ENCODE measurements at places on chromosomes 5 and 9.

- DNase-seq = no peak
Observed at GRCh38 chr5:98363157-98363556, 410.3 kb upstream of the RGMB start.

DNA sequence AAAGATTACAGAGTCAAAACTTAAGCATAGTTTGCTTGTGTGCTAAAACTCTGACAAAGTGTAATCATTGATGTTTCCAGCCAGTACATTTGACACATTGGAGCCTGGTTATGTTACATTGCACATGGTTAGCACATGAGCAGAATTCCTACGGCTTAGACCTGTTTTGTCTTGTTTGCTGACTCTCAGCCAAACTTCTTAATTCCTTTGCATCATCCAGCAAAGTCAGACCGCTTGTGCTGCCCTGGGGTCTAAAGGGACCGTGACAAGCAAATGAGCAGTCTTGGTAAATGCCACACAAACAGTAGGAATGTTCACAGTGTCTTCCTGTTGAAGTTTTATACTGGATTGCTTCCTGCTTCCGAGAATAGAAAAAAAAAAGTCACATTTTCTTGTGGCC is 72.0 kb upstream of the ENTREP1 start:
- DNase-seq = no peak

DNA sequence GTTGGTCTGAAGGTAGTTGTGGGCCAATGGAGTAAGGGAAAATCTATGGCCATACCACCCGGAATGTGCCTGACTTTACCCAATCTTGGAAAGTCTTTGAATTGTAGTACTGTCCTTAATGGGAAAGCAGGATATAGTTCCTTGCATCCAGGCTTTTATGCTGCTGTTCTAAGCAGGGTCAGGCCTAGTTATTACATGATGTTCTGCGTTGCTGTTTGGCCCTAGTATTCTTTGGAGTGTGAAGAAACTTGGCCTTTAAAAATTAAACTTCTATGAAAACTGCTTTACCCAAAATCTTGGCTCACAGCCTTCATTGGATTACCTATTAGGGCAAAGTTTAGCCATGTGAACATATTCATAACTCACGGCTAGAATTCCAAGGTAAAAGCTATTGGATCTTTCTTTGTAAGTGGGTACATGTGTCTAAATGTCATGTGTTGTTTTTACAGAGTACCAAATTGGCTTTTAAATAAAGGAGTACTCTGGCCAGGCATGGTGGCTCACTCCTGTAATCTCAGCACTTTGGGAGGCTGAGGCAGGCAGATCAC is 211.1 kb downstream of the DTWD2 start:
- no peak for DNase-seq

DNA sequence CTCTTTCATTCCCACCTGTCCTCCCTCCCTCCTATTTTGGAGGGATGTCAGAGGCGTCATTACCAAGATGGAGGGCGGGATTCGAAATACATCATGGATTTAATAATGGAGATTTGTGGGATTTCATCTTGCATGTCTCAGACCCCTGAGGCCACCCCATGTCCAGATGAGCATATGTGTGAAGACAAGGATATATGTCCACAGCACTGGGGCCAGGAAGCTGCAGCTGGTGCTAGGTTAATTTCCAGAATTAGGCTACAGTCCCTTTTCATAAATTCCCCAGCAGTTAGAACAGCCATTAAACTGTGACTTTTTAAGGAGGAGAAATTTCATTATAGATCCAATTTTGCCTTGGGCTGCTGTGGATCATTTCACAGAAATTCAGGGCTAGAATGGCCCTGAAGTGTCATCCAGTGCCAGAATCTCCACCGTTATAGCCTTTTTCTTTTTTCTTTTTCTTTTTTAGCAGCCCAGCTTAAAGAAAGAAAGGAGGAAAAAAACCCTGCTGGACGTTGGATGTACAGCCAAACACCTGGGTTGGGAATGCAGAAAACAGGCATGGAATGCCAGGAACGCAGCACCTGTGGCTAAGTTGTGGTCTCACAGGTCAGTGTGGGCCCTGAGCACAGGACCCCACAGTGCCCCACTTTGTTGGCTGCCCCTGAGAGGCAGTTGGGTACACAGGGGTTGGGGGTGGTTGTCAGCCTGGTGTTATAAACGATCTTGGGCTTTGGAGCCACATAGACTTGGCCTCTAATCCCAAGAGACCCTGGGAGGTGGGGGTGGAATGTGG is 50.2 kb upstream of the CXCL14 start:
- no peak for DNase-seq

GRCh38 chr5:147388184-147389108 is 121.4 kb downstream of the DPYSL3 start:
- DNase-seq = no peak

DNA sequence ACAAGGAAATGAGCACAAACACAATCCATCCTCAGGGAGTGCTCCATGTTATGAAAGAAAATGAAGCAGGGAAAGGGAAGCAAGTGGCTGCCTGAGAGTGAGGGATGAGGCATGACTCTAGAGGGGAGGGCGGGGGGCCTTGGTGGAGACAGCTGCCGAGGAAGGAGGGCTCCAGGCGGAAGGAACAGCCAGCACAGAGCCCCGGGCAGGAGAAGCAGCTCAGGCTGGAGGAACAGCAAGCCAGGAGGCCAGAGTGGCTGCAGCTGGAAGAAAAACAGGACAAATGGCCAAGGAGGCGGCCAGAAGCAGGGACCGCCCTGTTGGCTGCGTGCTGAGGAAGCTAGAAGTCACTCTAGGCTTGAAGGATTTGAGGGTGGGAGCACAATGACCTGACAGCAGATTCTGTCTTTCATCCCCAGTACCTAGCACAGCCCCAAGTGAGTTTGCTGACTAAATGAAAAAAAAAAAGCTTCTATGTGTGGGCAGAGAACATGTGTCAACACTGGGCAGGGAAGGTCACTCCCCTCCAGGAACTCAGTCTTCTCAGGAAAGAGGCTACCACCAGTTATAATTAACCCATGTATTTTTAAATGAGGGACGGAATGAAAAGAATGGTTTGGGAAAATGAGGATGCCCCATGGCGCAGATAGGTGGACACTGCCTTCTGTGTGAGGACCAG is 142.8 kb downstream of the DCP2 start:
- DNase-seq = peak; percentile 57

DNA sequence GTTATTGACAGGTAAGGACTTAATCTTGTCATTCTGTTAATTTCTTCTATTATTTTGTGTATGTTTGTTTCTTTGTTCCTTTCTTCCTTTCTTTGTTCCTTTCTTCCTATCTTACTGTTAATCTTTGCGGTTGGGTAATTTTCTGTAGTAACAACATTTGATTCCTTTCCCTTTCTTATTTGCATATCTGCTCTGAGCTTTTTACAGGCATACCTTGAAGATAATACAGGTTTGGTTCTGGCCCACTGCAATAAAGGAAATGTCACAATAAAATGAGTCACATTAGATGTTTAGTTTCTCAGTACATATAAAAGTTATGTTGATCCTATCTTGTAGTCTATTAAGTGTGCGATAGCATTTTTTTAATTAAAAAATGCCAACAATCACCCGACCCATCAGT is 440.7 kb downstream of the NFIB start:
- no peak for DNase-seq

DNA sequence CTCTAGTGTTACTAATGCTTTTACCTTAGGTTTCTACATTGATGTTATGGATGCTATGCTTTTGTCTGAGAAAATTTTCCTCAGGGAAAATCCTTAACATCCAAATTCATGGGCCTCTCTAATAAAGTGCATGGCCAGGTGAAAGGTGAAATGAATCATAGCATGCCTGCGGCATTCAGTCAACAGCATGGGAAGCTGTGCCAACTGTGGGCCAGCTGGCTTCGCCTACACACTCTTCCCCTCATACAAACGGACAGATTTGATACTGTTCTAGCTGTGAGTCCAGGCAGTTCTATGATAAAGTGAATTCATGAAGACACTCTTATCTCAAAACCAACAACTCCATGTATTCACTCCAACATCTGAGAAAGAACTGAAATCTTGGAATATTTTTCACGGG is 374.1 kb downstream of the PLK2 start:
- DNase-seq = no peak

DNA sequence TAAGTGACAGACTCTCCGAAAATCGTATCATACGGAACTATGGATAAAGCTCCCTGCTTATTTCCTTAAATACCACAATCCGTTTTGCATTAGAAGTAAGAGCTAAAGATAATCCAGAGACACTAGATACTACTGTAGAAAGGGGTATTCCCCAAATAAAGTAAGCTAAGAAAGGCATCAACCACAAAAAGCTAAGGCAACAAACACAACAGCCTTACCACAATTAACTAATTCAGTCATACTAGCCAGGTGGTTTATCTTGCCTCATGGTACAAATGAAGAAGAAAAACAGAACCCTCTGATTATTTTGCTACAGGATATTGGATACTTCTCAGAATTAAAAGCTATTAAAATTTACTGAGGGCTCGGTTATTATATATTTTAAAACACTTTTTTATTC is 14.1 kb downstream of the ERP44 start:
- DNase-seq = peak; percentile 65

DNA sequence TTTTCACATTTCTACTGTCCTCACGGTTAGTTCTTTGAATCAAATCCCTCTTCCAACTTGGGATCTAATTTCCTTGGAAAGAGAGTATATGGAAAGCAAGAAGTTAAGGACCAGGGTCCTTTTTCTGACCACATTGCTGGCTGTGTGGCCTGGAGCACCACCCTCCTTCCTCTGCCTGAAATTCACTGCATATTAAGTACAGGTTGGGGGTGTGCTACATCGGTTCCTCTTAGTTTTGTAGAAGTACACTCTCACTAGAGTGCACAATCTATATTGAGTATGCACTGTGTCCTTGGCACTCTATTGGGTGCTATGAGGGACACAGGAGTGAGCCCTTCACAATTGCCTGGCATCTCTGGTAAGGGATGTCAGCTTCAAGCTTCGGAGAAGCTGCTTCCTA is 53.8 kb upstream of the KLF9 start:
- no peak for DNase-seq

DNA sequence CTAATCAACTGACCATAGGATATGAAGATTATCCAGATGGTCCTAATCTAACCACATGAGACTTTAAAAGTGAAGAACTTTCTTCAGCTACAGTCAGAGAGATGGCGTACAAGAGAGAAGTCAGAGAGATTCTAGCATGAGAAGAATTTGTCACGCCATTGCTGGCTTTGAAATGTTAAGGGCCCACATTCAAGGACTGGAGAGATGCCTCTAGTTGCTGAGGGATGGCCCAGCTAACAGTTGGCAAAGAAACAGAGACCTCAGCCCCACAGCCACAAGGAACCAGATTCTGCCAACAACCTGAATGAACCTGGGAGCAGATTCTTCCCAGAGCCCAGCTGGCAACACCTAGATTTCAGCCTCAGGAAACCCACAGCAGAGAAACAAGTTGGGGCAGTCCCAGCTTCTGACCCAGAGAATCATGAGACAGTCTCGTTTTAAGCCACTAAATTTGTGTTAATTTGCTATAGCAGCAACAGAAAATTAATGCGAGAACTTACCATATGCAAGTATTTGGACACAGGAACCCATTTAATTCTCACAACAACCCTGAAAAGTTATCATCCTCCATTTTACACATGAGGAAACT is 132.0 kb downstream of the MLLT3 start:
- no peak for DNase-seq

DNA sequence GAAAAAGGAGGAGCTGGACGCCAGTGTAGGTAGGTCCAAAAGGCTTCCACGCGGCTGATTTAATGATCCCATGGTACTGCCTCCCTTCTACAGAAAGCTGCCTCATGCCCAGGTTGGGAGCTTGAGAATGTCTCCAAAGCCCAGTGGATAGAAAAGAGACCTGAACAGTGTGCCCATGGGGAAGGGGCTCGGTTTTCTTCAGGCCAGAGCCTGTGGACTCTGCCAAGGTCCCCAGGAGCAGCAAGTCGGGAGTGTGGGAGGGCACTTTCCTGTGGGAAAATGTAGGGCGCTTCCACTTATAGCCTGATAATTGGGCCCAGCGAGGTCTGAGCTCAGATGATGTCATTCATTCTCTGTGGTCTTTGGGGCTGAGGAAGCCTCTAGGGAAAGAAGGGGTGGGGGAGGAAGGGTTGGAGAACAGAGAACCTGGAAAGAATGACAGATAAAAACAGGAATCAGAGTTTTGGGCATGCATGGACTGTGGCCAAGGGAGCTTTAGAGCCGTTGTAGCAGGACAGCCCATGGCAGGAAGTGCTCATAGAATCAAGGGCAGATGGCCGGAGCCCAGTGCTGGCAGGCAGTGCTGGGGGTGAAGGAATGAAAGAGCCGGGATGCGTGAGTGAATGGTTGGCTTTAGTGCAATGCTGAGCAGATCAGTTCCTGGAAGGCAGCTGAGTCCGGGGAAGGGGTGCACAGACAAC is 42.5 kb upstream of the SH3PXD2B start:
- peak; percentile 43 for DNase-seq

DNA sequence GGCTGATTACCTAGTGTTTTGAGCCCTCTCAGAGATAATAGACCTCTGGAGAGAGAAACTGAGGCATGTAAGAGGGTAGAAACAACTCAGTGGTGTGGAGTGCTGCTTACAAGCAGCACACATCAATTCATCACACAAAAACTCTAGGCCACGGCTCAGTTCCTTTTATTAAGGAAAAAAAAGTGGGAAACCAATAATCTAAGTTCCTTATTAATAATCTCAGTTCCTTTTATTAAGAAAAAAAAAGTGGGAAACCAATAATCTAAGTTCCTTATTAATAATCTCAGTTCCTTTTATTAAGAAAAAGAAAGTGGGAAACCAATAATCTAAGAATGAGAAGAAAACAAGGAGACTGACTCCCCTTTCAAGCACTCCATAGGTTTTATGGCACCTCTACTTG is 28.0 kb downstream of the TXNDC8 start:
- DNase-seq = no peak

GRCh38 chr5:38445374-38446028 is 110.9 kb downstream of the LIFR start:
- DNase-seq = peak; percentile 84

DNA sequence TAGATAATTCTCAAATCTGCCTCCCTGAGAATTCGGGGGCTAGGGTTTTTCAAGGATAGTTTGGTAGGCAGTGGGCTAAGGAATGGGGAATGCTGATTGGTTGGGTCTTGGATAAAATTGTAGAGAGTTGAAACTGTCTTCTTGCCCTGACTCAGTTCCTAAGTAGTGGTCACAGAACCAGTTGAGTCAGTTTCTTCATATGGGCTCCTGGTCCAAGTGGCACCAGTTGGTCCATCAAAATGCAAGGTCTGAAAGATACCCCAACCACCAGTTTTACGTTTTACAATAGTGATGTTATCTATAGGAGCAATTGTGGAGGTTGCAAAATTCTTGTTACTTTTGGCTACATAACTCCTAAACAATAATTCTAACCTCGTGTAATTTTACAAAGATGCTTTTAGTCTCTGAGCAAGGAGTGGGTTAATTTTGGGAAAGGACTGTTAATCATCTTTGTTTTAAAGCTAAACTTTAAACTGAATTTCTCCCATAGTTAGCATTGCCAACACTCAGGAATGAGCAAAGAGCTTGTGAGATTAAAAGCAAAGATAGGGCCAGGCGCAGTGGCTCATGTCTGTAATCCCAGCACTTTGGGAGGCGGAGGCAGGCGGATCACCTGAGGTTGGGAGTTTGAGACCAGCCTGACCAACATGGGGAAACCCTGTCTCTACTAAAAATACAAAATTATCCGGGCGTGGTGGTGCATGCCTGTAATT is 7.7 kb downstream of the CDK7 start:
- DNase-seq = no peak
